WTC11 (cell line): ENCODE measurements at places on chromosomes 2 and 18. TPM values are rescaled to one million over a fixed set of nuclear protein-coding genes. Genes with fewer than 3 reads are reported as not detected.
A peak's percentile ranks its signal among the peaks of the same experiment; 100 is the strongest.

- no peak overlapping the region for H3K4me3 ChIP-seq
- peaks cover 63% of the 10 kb centered on the region for H3K27me3 ChIP-seq
- DNase-seq = no peak
- H3K36me3 ChIP-seq = no peaks in the 10 kb centered on the region
- H3K27ac ChIP-seq = no peak overlapping the region
Observed at GRCh38 chr2:133523406-133523805, 44.9 kb downstream of the NCKAP5 start.

DNA sequence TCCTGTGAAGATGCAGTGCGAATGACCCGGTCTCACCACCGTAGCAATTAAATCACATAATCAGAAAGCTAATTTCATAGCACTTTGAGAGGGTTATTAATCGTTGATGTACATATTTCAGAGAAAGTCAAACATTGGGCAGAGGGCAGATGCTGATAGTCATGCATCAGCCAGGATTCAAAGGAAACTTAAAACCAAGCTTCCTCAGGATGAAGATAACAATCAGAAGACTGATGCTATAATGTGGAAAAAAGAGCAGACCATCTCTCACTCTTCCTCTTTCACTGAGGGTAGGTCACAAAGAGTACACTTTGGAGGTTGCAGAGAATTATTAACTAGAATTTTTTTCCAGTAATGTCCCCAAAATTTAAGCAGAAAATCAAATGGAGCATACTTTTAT lies 1027.7 kb upstream of the ZEB2 start:
- H3K27me3 ChIP-seq = no peaks in the 10 kb centered on the region
- H3K36me3 ChIP-seq = no peaks in the 10 kb centered on the region
- no peak overlapping the region for H3K4me3 ChIP-seq
- H3K27ac ChIP-seq = no peak overlapping the region
- DNase-seq = no peak

BOLL gene
- 0.13 to 0.14 TPM in 2 of 3 replicates, not detected in the other for total RNA-seq

EGR4 gene
- total RNA-seq = 0.09 to 0.14 TPM (median 0.13 TPM) in 3 replicates

DNA sequence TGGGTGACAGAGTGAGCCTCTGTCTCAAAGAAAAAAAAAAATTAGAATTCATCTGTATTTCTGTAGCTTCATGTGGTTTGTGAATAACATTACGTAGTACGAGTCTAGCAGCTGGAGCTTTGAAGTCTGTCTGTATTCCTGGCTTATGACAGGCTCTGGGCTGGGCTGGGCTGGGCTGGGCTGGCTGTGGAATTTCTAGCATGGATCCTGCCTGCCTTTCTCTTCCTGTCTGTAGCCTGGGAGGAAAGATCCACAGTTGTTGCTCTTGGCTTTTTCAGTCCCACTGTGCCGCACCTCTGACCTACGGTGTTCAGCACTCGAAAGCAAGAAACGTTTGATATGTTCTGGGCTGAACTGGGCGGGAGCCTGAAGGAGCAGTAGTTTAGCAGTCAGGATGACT lies 55.4 kb downstream of the BOLA3 start:
- H3K27ac ChIP-seq = no peak overlapping the region
- H3K27me3 ChIP-seq = no peaks in the 10 kb centered on the region
- no peak overlapping the region for H3K4me3 ChIP-seq
- H3K4me1 ChIP-seq = peaks cover 7% of the 10 kb centered on the region
- peaks cover 26% of the 10 kb centered on the region for H3K36me3 ChIP-seq
- no peak for DNase-seq

DNA sequence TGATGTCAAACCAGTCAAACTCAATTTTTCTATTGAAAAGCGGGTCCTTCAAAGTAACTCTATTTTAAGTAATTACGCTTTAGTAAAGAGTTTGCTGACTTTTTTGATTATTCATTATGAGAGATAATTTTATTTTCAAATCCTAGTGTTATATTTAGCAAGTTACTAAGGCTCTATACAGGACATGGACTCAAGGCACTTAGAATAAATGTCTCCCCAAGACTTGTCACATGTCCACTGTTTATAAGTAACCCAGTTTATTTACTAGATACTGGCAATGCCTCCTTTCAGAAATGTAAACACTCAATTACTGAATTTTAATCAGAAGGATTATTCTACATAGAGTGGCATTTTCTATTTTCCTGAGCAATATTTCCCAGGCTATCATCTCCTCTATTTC lies 638.1 kb downstream of the ERBB4 start:
- no peaks in the 10 kb centered on the region for H3K27me3 ChIP-seq
- H3K27ac ChIP-seq = no peak overlapping the region
- H3K36me3 ChIP-seq = no peaks in the 10 kb centered on the region
- DNase-seq = no peak
- H3K4me1 ChIP-seq = 0 out of 2 replicates have a peak, but pooled peaks cover 3% of the 10 kb centered on the region

GRCh38 chr2:179277429-179278196 lies 13.0 kb upstream of the SESTD1 start:
- no peaks in the 10 kb centered on the region for H3K36me3 ChIP-seq
- no peak for DNase-seq
- H3K4me1 ChIP-seq = peaks cover 12% of the 10 kb centered on the region
- no peaks in the 10 kb centered on the region for H3K27me3 ChIP-seq
- H3K4me3 ChIP-seq = no peak overlapping the region
- no peak overlapping the region for H3K27ac ChIP-seq

GULP1 gene
- total RNA-seq = 75.1 to 82.1 TPM (median 80.5 TPM) in 3 replicates

- peaks cover 78% of the 10 kb centered on the region for H3K27me3 ChIP-seq
- H3K36me3 ChIP-seq = no peaks in the 10 kb centered on the region
- peaks cover 25% of the 10 kb centered on the region for H3K4me1 ChIP-seq
- DNase-seq = peak; percentile 50
- H3K4me3 ChIP-seq = peak overlapping the region; percentile 76
Observed at GRCh38 chr2:134718023-134718816, 580 bp downstream of the TMEM163 start.

GRCh38 chr2:106841886-106842645 lies 43.9 kb downstream of the ST6GAL2 start:
- DNase-seq = no peak
- no peaks in the 10 kb centered on the region for H3K27me3 ChIP-seq
- H3K4me3 ChIP-seq = no peak overlapping the region

GRCh38 chr2:15115776-15116175 lies 445.4 kb downstream of the NBAS start:
- H3K27me3 ChIP-seq = peaks cover 2% of the 10 kb centered on the region; the same call in 1 of the 2 replicates
- H3K4me1 ChIP-seq = peaks cover 25% of the 10 kb centered on the region
- no peak overlapping the region for H3K4me3 ChIP-seq
- H3K27ac ChIP-seq = no peak overlapping the region

MC2R gene
- total RNA-seq = not detected in 3 replicates

SERPINB7 gene
- total RNA-seq = not detected in 3 replicates

DNA sequence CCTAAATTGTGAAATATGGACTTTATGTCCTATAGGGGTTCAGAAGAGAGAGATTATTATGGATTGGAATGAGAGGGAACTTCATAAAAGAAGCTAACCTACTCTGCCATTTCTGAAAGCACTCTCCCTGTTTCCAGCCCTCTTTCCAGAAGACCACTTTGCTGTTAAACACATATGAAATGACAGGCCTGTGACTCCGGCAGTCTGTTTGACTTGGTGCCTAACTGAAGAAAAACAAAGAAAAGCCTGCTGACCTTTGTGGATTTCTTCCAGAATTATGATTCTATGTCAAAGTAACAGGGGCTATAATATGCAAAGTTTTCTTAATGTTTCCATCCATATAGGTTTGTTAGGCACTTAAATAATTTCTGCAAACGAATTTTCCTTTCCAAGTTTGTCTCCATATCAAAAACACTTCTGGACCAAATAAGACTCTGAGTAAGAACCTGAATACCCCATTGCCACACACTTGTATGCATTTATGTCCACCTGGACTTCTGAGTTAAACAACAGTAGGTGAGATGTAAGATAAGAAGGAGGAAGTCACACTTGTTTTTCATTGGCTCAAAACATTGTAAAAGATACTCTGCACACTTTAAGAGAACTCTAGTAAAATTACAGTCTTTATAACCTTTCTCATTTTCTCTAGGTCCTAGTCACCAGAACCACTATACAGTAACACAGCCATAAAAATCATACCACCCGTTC lies 111.7 kb downstream of the PIEZO2 start:
- peaks cover 18% of the 10 kb centered on the region for H3K4me1 ChIP-seq
- no peaks in the 10 kb centered on the region for H3K27me3 ChIP-seq
- H3K27ac ChIP-seq = no peak overlapping the region; the same call in 1 of the 2 replicates
- no peak for DNase-seq
- H3K36me3 ChIP-seq = no peaks in the 10 kb centered on the region
- H3K4me3 ChIP-seq = no peak overlapping the region

GRCh38 chr2:43389581-43390466 lies 163.4 kb upstream of the ZFP36L2 start:
- no peak for DNase-seq
- H3K4me1 ChIP-seq = no peaks in the 10 kb centered on the region
- H3K27ac ChIP-seq = no peak overlapping the region
- no peak overlapping the region for H3K4me3 ChIP-seq
- no peaks in the 10 kb centered on the region for H3K27me3 ChIP-seq
- H3K36me3 ChIP-seq = no peaks in the 10 kb centered on the region

GRCh38 chr18:26863921-26864497 lies 1.5 kb downstream of the AQP4 start:
- H3K36me3 ChIP-seq = no peaks in the 10 kb centered on the region
- peaks cover 11% of the 10 kb centered on the region for H3K27me3 ChIP-seq
- H3K4me1 ChIP-seq = peaks cover 33% of the 10 kb centered on the region
- peak overlapping the region; percentile 54 for H3K4me3 ChIP-seq
- no peak for DNase-seq
- H3K27ac ChIP-seq = no peak overlapping the region

GRCh38 chr18:64399566-64399965 lies 250.7 kb upstream of the LINC00305 start:
- no peaks in the 10 kb centered on the region for H3K27me3 ChIP-seq
- H3K4me1 ChIP-seq = peaks cover 12% of the 10 kb centered on the region
- DNase-seq = no peak
- no peak overlapping the region for H3K4me3 ChIP-seq
- no peaks in the 10 kb centered on the region for H3K36me3 ChIP-seq
- H3K27ac ChIP-seq = no peak overlapping the region

- no peak for DNase-seq
- H3K4me1 ChIP-seq = peaks cover 5% of the 10 kb centered on the region
- H3K36me3 ChIP-seq = peaks cover 23% of the 10 kb centered on the region
- no peak overlapping the region for H3K4me3 ChIP-seq
Observed at GRCh38 chr2:204655101-204655500, 109.8 kb downstream of the PARD3B start.

ZSWIM2 gene
- not detected in 3 replicates for total RNA-seq

DNA sequence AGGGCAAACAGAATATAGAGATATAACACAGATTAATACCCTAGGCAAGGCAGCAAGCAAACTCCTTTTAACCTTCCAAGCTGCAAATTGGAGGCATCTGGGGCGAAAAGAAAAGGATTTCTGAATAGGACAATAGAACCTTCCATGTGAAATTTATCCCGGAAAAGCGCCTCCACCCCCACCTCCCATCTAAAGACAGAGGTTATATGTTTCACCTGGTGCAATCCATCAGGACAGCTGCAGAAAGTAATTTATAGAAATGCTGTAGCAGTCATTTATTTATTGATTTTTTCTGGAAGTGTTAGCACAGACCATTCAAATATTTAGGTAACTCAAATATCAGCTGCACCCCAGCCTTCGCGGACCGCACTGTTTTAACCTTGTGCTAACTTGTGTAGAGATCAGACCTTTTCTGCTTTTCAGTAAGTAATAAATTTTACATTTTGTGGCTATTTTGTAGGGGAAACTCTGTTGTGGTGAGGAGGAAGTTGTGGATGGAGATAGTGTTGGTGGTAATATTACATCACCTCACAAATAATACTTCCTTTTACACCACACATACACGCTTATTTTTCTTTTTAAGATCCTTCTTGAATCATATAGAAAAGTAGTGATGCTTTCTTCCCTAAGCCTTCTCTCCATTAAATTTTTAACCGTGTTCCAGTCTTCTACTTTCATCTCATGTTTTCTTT lies 919.3 kb upstream of the CDH2 start:
- no peak for DNase-seq
- no peak overlapping the region for H3K4me3 ChIP-seq
- peaks cover 26% of the 10 kb centered on the region for H3K4me1 ChIP-seq
- H3K36me3 ChIP-seq = no peaks in the 10 kb centered on the region
- H3K27ac ChIP-seq = no peak overlapping the region

GRCh38 chr18:47724186-47724975 lies 206.1 kb downstream of the SMAD2 start:
- H3K4me3 ChIP-seq = no peak overlapping the region
- H3K27me3 ChIP-seq = no peaks in the 10 kb centered on the region; the same call in 1 of the 2 replicates
- no peaks in the 10 kb centered on the region for H3K4me1 ChIP-seq
- H3K27ac ChIP-seq = no peak overlapping the region
- H3K36me3 ChIP-seq = no peaks in the 10 kb centered on the region
- peak; percentile 30 for DNase-seq

DNA sequence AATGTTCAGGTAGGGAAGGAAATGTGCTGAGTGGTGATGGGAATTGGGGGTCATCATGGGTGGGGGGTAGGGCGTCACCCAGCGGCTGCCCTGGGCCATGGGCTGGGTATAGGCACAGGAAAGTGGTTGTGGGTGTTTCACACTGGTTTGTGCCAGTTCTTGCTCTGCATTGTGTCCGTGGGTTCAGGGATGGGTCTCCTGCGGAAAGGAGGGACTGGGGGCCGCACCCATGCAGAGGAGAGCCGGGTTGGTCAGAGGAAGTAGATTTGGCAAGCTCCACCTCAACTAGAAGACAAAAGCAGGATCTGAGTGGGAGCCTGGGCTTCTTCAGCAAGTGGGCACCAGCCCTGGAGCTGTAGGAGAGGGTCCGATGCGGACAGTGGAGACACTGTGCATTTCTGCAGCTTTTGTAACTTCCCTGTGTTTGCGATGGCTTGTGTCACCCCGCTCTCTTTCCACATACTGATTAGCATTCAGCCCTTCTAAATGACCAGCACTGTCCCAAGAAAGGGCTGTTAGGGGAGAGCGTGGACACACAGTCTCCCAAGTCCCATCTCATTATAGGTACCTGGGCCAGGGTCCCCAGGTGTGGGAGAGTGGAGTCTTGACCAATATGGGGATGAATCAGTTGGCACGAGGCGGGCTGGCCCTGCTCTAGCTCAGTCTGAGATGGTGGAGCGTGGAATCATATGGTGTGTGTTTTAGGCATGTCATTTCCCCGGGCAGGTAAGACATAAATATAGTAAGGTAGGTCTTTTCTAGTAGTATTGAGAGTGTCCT lies 67.2 kb downstream of the LRRFIP1 start:
- H3K4me1 ChIP-seq = peaks cover 77% of the 10 kb centered on the region
- no peak overlapping the region for H3K27ac ChIP-seq
- no peaks in the 10 kb centered on the region for H3K36me3 ChIP-seq

- H3K4me1 ChIP-seq = peaks cover 14% of the 10 kb centered on the region
- H3K27me3 ChIP-seq = no peaks in the 10 kb centered on the region
- DNase-seq = no peak
- H3K27ac ChIP-seq = no peak overlapping the region
- H3K4me3 ChIP-seq = no peak overlapping the region
Observed at GRCh38 chr18:30999186-30999585, 43.4 kb downstream of the DSC3 start.

- H3K27ac ChIP-seq = no peak overlapping the region
- H3K4me3 ChIP-seq = no peak overlapping the region
- H3K36me3 ChIP-seq = peaks cover 3% of the 10 kb centered on the region; the same call in 1 of the 2 replicates
- DNase-seq = no peak
Observed at GRCh38 chr18:10234281-10234680, 220.2 kb upstream of the APCDD1 start.
